ENCODE measurements at places on chromosomes 3 and 15.
A peak's percentile ranks its signal among the peaks of the same experiment; 100 is the strongest.

GRCh38 chr3:399647-400046 is 203.1 kb downstream of the CHL1 start:
- DNase-seq: no peak

DNA sequence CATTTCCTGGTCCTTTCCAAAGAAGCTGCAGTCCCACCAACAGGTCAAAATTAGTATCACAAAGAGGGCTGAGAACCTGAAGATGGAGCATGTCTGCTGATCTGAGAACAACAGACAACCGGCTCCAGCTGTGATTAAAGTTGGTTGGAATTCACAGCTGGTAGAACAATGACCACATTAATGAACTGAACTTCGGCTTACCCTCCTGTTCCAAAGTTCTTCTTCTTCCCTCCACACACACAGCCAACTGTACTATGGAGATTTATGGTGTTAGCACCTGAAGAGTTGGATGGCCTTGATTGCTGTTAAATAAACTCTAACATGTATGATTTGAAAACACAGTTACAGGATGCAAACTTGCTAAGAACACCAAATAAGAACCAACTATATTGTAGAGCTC is 27.4 kb upstream of the ROPN1 start:
- no peak for DNase-seq

GRCh38 chr15:70670680-70671079 is 92.7 kb downstream of the UACA start:
- no peak for DNase-seq

DNA sequence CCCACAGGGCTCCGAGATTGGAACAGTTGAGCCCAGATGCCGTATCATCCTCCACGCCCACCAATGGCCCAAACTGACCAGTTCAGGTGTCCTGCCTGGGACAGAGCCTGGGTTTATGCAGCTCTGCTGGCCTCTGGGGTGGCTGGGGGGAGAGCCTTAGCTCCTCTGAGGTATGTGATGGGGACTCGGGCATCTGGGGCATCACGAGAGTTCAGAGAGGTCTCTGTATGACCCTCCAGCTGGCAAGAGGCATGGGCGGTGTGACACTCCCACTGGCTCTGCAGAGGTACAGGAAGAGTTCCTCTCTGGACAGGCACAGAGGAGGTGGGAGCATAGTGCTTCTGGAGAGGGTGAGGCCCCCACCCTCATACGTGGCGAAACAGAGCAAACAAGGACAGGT is 26.6 kb upstream of the DUSP7 start:
- no peak for DNase-seq

GRCh38 chr15:83734487-83734886 is 80.6 kb downstream of the ADAMTSL3 start:
- DNase-seq: no peak

GRCh38 chr3:22608721-22609120 is 594.4 kb upstream of the UBE2E2 start:
- DNase-seq: no peak

- DNase-seq: no peak
Observed at GRCh38 chr3:77887611-77888010, 847.7 kb downstream of the ROBO2 start.

DNA sequence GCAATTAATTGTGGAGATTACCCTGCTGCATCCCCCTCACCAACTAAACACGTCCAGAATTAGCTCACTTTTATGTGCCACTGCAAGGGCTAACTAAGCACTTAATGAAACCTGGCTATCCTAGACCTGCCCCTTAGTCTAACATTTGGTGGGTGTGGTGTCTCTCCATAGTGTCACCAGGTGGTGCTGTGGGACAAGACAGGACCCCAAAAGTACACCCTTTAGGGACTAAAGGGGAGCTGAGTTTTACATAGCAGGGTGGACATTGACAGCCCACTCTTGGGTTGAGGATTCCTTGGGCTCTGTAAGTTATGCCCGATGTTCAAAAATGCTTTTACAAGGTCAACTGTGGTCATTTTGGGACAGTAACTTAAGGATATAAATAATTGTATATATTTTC is 5.7 kb downstream of the DUT start:
- DNase-seq: no peak

- DNase-seq: no peak
Observed at GRCh38 chr3:186185194-186185787, 76.4 kb upstream of the ETV5 start.

DNA sequence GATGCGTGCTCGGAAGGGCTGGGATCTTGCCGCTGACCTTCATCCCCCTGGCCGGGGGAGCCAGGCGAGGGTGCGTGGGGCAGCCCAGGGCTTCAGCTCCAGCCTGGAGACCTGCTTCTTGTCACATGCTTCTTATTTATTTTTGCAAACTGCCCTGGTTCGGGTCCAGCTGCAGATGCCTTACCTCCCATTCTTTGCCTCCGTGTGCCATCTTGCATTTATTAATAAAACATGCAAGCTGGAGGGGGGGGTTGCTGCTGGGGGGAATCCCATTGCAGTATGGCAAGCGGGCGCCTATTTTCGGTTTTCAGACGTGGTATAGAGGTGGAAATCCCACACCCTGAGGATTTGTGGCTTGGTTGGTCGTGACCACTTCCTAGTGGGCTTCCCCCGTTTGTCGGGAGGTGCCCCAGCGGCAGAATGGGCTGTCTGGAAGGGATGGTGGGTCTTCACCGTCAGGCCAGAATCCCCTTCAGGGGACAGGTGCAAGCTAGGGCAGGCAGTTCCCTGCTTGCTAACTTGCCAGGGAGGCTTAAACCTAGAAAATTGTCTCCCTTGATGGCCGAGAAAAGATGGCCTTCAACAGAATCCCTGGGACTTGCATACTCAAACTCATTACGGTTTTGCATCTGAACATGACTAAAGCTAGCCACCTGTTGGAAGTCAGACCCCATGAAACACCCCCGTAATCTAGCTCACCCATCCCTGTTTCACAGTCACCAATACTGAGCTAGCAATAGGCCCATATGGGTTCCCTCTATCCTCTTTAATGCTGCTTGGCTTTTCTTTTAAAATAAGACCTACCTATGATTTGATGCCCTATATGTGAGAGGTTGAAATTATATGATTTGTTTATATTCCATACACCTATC is 569 bp downstream of the TMEM266 start:
- DNase-seq: no peak

DNA sequence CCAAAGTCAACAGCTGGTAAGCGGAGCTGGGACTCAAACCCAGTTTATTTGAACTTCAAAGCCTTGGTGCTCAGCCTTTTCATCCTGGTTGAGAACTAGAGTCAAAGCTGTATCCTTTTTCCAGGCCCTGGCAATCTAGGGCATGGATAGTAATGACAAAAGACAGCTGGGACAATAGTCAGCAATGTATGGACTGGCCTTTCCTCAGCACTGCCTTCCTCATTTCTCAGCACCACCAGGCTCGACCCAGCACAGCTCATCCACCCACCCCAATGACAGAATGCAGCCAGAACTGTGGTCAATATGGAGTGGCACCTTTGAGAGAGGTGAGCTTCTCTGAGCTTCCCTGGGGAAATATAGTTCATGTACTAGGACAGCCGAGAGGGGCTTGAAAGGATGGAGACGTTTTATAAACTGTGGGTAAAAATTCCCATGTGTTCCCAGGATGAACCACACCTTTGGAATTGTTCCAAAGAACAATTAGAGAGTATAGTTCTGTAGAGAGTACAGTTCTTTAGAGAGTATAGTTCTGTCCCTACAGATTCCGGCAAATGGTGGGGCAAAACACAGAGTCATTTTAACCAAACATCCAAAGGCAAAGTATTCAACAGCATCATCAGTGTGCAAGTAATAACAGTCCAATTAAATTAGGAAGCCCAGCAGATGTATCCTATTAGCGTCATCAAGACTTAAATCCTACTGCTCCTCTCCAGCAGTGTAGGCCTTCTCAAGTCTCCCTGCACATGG is 30.2 kb upstream of the IREB2 start:
- DNase-seq: no peak

- no peak for DNase-seq
Observed at GRCh38 chr15:76169018-76169417, 109.2 kb downstream of the TMEM266 start.

- no peak for DNase-seq
Observed at GRCh38 chr3:55690726-55691125, 203.6 kb upstream of the WNT5A start.

- DNase-seq: no peak
Observed at GRCh38 chr3:143165211-143165610, 45.6 kb downstream of the CHST2 start.

DNA sequence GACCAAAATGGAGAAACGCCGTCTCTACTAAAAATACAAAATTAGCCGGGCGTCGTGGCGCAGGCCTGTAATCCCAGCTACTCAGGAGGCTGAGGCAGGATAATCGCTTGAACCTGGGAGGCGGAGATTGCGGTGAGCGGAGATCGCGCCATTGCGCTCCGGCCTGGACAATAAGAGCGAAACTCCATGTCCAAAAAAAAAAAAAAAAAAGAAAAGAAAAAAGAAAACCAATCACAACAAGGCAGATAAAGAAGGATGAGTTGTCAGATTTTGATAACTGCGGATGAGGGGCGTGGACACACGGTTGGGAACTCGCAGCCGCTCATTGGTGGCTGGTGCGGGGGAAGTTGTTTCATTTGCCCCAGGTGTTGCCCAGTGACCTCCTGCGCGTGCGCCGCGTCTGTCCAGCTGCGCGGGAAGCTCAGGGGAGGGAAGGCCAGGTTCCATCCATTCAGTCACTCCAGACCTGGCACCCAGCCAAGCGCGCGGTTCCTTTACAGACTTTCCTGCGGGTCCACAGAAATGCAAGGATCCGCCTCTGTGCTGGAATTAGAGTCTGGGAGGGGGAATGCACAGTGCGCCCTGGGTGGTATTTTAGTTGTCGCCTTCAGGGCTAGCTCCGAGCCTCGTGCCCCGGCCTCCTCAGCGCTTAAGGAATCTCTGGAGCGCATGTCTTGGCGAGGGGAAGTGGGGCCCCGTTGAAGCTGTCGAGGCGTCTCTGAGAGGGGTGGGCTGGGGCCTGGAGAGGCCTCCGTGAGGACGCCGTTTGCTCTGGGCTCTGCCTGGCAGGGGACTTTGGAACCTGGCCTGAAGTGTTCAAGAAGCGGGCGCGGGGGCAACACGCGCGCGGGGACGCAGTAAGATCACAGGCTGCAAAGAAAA is 708 bp upstream of the GCHFR start:
- peak; percentile 43 for DNase-seq

- no peak for DNase-seq
Observed at GRCh38 chr3:156431334-156432124, 123.4 kb downstream of the SSR3 start.

- DNase-seq: no peak
Observed at GRCh38 chr3:192879346-192880031, 38.2 kb downstream of the MB21D2 start.

DNA sequence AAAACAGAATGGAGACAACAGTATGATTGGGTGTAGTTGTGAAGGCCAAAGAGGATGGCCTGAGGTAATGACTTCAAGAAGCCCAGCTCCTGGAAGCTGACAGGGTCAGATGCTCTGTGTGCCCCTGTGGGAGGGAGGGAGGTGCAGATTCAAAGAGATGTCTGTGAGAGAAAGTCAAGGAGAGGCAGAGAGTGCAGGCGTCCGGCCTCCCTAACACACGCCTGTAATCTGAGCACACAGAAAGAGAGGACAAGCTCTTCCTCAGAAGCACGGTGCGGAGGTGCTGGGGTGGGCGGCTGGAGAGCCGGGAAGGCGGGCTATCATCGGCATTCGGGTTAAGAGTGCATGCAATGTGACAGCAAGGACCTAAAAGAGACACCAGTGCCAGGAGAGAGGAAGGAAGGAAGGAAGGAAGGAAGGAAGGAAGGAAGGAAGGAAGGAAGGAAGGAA is 238.2 kb upstream of the HES1 start:
- DNase-seq: no peak

DNA sequence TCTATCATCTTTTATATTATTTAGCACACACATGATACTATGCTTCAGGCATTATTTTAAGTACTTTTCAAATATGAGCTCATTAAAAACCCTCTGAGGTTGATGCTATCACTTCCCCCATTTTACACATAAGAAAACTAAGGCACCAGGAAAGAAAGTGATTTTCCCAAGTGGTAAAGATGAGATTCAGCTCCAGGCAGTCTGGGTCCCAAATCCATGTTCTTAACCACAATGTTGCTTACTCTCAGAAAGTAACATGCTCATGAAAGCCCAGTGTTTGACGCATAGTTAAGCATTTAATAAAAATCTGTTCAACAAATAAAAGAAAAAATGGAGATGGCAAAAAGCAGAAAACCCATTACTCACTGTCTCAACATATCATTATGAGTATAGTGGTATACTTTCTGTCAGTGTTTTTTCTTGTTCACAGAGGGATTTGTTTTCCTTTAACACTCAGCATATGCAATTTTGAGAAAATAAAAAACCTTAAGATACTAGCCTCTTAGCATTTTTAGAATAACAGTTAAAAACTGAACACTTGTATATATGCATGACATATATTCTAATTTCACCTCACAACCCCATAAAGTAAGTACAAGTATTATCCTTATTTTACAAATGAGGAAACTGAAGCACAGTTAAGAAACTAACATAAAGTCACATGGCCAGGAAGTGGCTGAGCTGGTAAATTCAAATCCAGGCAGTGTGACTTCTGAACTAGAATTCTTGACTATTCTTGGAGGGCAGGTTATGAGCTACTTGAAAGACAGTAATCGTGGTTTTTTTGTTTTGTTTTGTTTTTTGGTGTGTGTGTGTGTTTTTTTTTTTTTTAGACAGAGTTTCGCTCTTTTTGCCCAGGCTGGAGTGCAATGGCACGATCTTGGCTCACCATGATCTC is 10.4 kb downstream of the PEAK1 start:
- no peak for DNase-seq

DNA sequence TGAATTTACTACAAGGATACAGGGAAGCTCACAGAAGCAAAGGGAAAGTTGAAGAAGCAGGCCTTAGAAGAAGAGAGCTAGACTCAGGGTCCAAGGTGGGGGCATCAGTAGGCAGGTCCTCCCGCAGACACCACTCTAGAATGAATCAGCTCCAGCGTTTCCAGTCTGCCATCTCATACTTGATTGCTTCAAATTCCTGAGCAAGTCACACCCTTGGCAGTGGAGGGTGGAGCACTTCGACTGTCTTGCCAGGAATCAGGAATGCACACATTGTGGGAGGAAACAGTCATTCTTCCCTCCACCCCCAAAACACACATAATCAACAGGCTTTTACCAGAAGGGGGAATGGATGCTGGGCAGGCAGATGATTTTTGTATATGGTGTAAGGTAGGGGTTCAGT is 78.5 kb downstream of the CHCHD6 start:
- no peak for DNase-seq

DNA sequence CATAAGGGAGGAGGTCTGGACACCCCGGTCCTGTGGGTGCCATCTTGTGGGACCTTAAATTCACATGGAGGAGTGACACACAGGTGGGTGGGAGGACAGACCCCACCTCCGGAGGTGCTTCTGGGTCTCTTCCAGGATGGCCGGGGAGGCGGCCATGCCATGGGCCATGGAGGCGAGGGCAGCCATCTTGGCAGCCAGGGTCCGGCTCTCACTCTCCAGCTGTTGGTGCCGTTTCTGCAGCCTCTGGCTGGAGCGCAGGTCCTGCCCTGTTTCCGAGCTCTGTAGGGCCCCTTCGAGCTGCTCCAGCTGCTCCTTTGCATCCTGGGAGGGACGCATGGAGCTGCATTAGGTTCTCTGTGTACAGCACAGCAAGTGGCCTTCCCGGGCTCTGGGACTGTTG is 19.1 kb downstream of the SPTBN5 start:
- DNase-seq: no peak

GRCh38 chr3:170808041-170808440 is 62.0 kb downstream of the RPL22L1 start:
- no peak for DNase-seq

- DNase-seq: no peak
Observed at GRCh38 chr3:136196064-136196400, at the start of gene MSL2. Gene MSL2, minus strand, starts transcription at chr3:136196335. Its CDS starts 1,222 bp downstream, at chr3:136195113.

GRCh38 chr15:31427411-31427810 is 100.8 kb downstream of the KLF13 start:
- no peak for DNase-seq

GRCh38 chr15:50055332-50055731 is 63.7 kb downstream of the ATP8B4 start:
- no peak for DNase-seq

Measured in GM12891 (cell line).